ENCODE measurements at places on chromosomes 11 and 22. TPM values are rescaled to one million over a fixed set of nuclear protein-coding genes. Genes with fewer than 3 reads are reported as not detected.

DNA sequence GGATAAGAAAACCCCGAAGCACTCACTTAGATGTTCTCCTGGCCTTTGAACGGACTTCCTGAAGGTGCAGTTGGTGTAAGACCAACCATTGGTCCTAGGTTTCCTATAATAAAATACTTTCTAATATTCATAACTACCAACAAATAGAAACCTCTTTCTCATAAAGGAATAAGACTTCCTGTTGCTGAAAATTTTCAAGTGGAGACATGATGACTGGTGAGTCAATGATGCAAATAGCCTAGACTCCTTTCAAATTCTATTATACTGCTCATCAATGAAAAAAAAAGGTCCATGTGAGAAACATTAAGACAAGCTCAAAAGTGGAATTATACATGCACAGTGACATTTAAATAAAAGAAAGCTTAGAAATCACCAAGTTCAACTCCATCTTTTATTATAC, 862.8 kb downstream of the FAM181B start:
- H3K36me3 ChIP-seq: peaks cover 9% of the 10 kb centered on the region
- peaks cover 56% of the 10 kb centered on the region for H3K4me1 ChIP-seq
- DNase-seq: no peak
- no peak overlapping the region for H3K27ac ChIP-seq
- no peaks in the 10 kb centered on the region for H3K27me3 ChIP-seq
- H3K4me3 ChIP-seq: peak overlapping the region; percentile 77

DNA sequence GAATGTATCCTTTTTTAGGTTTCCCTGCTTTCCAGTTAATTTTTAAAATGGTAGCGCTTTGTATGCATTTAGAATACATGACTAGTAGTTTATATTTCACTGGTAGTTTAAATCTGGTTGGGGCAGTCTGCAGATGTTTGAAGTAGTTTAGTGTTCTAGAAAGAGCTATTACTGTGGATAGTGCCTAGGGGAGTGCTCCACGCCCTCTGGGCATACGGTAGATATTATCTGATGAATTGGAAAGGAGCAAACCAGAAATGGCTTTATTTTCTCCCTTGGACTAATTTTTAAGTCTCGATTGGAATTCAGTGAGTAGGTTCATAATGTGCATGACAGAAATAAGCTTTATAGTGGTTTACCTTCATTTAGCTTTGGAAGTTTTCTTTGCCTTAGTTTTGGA, 86.4 kb upstream of the BIRC3 start:
- no peaks in the 10 kb centered on the region for H3K4me1 ChIP-seq
- H3K36me3 ChIP-seq: no peaks in the 10 kb centered on the region
- no peak overlapping the region for H3K27ac ChIP-seq
- H3K27me3 ChIP-seq: peaks cover 39% of the 10 kb centered on the region

DNA sequence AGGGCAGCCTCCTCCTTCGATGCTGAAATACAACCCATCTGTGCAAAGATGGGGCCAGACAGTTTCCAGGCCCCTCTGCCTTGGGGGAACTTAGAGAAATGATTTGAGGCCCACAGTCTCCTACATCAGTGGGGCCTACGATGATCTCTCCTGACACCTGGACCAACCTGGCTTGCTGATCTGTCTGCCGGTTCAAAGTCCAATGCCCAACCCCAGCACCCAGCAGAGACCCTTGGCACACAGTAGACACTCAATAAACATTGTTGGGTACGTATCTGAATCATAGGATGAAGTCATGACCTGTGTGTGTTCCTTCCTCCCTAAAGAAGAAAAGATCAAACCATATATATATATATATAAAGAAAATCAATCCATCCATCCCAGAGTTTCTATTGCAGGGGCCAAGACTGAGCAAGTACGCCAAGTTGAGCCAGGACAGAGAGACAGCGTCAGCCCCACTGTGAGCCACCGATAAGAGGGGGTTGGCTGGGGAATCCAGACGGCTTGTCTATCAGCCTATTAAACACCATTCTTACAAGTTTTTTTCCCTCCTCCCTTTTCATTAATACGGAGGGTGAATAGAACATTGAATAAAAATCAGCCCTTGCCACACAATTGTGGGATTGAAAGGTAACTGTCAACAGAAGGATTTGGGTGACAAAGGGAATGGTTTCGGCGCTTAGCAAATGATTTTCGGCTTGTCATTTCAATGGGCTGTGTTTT, 244.1 kb downstream of the MN1 start:
- no peak overlapping the region for H3K4me3 ChIP-seq
- H3K4me1 ChIP-seq: no peaks in the 10 kb centered on the region
- H3K27ac ChIP-seq: no peak overlapping the region

HOATZ gene
- not detected for total RNA-seq

Measured in activated T-cell treated with anti-CD3 and anti-CD28 coated beads, Interleukin-2, amount 50 U/mL, for 72 hours (primary cell).